ENCODE measurements at places on chromosomes 12 and 14.

GRCh38 chr12:123094349-123095077 lies 56.4 kb downstream of the PITPNM2 start:
- no peak for DNase-seq

- DNase-seq = no peak
Measured at GRCh38 chr12:95837240-95838038, 21.3 kb upstream of the SNRPF start.

DNA sequence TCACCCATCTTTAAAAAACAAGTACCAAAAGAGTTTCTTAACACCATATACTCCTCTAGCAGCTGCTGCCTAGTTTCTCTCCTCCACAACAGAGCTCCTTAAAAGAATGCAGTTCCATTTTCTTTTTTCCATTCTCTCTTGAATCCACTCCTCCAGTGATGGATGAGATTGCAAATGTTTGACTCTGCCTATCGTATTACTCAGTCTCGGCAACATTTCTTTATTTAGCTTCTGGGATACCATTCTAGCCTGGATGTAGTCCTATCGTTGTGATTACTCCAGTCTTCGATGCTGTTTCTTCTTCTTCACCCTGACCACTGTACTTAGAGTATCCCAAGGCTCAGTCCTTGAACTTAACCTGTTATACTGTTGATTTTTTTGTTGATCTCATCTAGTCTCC lies 30.8 kb downstream of the CAND1 start:
- DNase-seq = no peak

DNA sequence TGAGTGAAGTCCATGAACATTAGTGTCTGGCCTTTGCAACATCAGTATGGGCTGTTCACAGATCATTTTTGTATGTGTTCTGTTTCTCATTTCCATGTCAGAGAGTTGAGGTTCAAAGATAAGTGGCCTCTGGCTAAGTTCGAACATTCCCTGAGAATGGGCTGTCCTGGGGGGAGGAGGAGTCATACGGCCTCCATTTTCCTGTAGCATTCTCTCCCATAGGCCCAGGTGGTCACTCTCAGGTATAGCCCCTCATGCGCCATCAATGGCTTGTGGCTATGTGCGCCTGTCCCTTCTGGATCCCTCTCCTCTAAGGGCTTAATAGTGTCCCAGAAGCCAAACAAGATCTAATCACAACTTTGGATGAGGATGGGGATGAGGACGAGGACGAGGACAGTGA lies 165.0 kb downstream of the PAX9 start:
- DNase-seq = no peak

DNA sequence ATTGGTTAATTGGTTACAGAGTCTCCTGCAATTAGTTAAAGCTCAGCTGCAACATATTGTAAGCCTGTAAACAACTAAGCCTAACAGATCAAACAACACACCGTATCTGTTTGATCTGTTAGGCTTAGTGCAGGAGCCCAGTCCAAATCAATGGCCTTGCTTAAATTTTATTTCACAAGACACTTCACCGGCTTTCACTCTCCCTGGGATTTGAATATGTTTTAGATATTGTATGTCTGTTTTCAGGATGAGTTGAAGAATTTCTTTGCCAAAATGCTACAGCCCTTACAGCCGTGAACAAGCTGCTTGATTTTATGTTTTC lies 5.5 kb upstream of the RNASE1 start:
- no peak for DNase-seq

DNA sequence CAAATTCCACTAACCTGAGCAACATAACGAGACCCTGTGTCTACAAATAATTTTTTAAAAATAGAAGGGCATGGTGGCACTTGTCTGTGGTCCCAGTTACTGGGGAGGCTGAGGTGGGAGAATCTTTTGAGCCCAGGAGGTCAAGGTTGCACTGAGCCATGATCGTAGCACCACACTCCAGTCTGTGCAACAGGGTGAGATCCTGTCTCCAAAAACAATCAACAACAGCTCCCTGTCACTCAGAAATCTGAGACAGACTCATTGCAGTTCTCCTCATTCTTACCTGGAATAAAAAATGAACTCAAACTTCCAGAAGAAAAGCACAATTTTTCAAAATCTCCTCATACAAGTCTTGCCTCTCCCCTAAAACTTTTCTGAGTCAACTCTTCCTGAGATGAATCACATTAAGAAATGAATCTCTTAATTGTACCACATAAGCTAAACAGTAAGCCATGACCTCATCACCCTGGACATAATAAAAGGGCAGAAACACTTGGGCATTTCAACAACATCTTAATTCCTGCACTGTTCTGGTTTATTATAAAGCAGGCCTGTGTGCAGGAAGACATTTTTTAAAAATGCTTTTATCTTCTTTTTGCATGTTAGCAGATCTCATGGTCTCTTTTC lies 214.3 kb upstream of the CDKN3 start:
- no peak for DNase-seq

DNA sequence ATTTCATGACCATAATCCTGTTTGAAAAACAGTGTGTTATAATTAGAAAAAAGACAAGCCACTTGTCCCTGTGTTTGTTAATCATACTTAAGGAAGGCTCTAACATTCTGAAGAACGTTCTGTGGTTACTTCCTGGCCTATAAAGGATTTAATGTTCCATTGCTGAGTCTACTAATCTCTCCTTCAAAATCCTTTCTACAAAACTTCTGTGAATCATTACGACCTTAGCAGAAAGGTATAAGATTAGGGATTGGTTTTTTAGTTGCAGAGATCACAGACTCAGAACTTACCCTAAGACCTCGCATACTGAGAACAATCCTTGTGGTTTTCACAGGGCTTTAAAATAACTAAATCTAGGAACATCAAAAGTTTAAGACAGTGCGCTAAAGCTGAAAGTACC lies 48.3 kb downstream of the TMCC3 start:
- DNase-seq = no peak

- no peak for DNase-seq
Measured at GRCh38 chr14:33393895-33394368, 455.3 kb downstream of the NPAS3 start.

DNA sequence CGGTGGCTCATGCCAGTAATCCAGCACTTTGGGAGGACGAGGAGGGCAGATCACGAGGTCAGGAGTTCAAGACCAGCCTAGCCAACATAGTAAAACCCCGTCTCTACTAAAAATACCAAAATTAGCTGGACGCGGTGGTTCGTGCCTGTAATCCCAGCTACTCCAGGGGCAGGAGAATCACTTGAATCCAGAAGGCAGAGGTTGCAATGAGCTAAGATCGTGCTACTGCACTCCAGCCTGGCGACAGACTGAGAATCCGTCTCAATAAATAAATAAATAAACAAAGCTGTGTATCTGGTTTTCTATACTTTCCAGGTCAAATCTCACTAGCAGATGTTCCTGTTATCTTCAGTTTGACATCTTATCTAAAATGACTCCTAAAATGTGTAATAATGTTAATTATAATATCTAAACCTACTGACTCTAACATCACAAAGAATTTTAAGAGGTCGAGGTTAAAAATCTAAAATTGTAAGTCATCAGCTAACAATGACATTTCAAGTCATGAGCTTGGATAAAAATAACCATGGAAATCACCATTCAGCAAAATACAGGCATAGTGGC lies 2.4 kb upstream of the SRP54 start:
- no peak for DNase-seq

DNA sequence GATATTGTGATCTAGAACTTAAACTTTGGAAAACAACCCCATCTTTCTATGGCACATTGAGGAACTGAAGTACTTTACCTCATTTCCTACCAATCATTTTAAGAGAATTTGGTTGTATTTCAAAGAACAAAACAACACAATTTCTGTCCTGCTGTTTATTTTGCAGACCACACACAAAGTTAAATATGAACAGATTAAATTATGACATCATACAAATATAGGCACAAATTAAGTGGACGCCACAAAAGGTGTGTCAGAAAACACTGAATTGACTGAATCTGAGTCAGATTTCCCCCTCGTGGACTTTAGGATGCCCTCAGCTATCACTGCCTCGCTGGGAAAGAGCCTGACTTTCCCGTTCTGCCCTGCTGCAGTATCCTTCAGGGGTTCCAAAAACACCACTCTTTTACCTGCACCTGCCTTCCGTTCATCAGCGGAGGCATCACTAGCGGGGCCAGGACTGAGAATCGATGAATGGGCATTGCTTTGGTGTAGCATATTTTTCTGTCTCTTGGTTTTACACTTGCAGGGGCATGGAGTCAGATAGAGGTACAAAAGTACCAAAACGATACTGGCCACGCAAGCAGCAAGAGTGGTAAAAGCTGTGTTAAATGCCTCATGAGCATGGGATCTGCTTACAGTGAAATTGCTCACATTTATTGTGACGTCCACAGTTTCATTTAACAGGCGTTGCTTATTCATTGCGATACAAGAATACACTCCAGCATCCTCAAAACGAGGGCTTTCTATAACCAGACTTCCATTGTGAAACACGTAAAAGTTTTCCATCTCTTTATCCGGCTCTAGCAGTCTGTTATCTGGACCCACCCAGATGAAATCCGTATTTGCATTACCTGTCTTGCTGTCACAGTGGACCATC lies 2.0 kb upstream of the PCED1B start:
- DNase-seq = no peak

DNA sequence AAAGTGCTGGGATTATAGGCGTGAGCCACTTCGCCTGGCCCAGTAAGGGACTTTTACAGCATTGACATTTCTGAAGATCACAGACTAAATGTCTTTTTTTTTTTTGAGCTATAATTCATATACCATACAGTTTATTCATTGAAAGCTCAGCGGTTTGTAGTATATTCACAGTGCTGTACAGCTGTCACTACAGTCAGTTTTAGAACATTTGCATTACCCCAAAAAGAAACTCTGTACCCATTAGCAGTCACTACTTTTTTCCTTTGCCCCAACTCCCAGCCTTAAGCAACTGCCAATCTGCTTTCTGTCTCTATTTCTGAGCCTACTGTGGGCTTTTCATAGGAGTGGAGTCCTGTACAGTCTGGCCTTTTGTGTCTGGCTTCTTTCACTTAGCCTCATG lies 8.2 kb downstream of the BRI3BP start:
- DNase-seq = no peak

DNA sequence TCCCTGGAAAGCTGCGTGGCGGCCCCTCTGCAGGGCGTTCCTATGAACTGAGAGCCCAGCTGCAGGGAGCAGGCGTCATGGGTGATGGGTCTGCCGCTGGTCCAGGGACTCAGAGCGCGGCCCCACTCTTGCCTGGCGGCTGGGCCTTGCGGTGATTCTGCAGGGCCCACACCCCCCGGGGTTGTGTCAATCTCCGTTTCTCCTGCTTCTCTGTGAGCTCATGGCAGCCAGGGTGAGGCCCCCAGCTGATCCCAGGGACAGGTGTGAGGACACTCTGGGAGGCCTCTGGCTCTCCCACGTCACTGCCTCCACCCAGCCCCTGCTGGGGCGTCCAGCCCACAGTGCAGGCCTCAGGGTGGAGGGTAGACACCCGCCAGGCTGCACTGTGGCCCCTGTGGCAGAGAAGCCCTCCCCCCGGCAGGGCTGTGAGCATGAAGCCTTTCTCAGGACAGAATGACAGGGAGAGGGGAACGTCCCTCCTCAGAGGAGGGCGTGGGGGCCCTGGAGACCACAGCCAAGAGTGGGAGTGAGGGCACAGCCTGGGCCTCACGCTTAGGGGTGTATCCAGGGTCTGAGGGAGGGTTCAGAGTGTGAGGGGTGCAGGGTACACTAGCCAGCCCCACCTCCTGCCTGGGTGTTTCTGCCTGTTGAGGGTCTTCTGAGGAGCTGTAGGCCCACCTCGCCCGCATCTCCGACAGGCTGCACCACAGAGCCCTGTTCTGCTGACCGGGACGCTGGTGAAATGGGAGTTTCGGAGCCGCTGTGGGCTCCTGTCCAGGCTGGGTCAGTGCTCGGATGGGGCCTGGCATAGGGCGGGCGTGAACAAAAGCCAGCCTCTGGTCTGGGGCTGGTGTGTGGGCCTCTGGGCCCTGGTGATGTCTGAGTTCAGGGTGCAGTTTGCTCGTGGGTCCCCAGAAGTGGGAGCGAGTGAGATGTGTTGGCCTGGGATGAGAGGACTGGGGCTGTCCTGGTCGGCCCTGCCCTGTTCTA lies 26.7 kb upstream of the CRIP2 start:
- DNase-seq = no peak

GRCh38 chr14:87468531-87468930 lies 524.5 kb downstream of the GALC start:
- no peak for DNase-seq

DNA sequence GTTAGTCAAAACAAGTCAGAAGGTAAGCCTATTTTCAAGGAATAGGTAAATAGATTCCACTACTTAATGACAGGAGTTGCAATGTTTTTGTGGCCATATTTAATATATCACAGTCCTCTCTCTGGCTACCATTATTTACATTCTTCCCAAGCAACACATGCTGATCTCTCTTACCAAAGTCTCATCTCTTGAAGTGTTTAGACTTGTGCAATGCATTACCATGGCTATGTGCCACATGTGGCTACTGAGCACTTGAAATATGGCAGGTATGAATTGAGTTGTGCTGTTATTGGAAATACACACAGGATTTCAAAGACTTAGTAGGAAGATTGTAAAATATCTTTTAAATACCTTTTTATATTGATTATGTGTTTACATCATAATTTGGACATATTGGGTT lies 262.4 kb upstream of the PDE3A start:
- no peak for DNase-seq

GRCh38 chr14:104724407-104724980 lies 465 bp downstream of the ADSS1 start:
- DNase-seq = no peak

- no peak for DNase-seq
Measured at GRCh38 chr14:23639891-23640523, 3.8 kb downstream of the DHRS2 start.

GRCh38 chr12:129312048-129312447 lies 458.8 kb downstream of the GLT1D1 start:
- DNase-seq = no peak

DNA sequence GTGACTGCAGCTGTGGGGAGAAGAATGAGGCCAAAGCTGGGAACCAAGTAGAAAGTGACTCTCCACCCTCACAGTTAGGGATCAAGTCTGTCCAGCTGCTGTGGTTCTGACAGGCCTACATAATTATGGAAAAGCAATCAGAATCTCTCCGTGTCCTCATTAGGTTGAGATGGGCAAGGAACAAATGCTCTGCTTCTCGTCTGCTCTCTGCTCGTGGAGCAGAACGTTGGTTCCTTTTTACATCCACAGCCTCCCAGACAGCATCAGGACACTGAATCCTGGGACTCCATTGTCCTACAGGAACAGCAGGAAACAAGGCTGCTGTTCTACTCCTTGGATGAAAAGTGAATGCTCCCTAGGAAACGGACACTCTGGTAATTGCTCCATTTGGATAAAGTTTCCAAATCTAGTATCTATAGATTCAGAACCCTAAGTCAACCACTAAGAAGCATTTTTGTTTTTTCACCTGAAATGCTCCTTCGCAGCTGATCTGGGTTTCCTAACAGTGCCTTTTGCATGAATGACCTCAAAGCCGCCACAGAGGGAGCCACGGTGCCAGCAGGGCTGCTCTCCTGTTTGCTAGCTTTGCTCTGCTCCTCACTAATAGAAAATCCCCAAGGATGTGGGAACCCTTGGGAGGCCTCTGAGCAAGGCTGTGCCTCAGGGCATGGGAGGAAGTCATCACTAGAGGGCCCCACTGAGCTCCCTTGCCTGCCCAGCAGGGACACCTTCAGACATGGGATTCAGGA lies 102.0 kb downstream of the EGLN3 start:
- DNase-seq = no peak
